ENCODE measurements at places on chromosomes 5 and 9. TPM values are rescaled to one million over a fixed set of nuclear protein-coding genes. Genes with fewer than 3 reads are reported as not detected.

The BTNL3 gene
- not detected for total RNA-seq

The MRPS30 gene
- total RNA-seq: 72.2 TPM

The LCN10 gene
- 8.3 TPM for total RNA-seq

The SLC6A7 gene
- total RNA-seq: 0.25 TPM

The CREB3 gene
- 35.1 TPM for total RNA-seq

DNA sequence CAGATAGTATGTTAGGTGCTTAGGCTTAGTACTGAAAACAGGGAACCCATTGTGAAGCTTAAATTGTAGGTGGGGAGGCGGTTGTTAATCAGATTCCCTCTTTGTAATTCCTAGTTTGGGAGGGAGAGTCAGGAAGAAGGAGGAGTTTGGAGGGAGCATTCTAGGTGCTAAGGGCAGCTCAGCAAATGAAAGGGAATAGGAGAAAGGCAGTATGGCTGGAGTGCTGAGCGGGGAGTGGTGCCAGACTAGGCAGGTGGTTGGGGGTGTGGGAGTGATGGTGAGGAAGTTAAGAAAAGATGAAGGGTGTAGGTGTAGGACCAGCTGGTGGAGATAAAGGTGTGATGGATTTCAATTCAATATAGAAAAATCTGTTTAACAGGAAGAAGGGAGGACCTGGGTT lies 11.1 kb upstream of the GARNL3 start:
- no peak for DNase-seq

DNA sequence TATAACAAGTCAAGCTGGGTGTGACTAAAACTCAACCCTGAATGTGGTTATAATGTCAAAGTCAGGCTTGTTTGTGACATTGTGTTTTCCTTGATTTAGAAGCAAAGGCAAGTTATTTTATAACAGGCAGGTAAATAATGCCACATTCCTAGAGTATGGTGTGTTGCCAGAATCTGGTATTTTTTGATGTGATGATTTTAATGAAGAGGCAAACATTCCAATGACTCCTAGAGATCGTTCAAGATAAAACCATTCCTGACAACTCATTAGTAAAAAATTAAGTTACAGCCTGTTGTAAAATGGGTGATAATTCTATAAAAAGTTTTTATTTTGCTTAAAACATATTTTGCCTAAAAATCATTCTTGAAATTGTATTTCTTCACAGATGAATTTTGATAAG lies 60.0 kb downstream of the RAB14 start:
- no peak for DNase-seq

DNA sequence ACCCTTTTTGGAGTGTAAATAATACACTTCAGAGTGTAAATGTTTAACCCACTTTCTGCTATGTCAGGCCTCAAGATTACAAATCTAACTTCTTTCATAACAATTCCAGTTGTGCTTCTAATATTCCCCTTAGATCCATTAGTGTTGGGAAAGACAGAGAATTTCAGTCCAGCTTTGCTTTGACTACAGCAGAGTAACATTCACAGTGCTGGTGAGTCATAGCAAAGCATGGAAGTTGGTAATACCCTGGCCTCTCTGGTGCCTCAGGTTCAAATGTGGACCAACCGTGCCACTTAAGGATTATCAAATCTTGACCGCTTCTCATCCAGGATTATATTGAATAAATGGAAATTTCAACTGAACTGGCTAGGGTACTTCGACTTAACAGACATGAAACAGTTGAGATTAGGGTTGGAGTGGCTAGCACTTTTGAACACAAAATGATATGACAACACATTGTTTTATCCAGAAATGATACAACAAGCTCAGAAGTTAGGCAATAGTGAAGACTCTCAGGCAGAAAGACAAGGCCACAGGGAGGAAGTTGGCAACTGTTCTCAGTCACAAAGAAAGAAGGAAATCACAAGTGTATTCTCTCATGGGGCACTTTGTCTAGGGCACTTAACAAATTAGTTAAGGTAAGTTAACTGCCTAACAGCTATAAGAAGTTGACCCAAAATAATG lies 24.4 kb upstream of the RASA1 start:
- DNase-seq: no peak

DNA sequence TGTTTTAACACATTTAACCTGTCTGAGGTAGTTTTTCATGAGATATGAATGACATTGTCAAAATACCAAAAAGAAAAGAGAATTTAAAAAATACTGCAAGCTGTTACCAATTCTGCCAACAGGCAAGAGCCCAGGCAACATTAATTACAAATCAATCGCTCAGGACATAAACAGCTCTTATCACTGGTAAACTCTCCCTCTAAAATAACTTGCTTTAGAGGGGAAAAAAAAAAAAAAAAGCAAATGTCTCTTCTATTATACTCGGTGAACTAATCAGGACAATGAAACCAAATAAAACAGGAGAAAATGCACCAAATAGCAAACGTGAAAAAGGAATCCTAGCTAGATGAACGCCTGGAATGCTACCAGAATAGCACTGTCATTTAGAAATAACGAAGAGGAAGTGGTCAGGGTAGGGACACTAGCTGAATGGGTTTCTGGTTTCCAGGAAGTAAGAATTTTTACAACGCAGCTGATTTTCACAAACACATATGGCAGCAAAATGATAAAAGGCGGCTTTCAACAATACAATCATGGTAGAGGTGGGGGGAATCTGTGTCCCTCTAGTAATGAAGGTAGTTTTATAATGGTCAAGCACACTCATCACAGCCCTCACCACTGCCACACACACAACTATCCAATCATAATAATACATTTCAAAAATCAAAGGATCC lies 94.9 kb downstream of the DENND1A start:
- DNase-seq: no peak

DNA sequence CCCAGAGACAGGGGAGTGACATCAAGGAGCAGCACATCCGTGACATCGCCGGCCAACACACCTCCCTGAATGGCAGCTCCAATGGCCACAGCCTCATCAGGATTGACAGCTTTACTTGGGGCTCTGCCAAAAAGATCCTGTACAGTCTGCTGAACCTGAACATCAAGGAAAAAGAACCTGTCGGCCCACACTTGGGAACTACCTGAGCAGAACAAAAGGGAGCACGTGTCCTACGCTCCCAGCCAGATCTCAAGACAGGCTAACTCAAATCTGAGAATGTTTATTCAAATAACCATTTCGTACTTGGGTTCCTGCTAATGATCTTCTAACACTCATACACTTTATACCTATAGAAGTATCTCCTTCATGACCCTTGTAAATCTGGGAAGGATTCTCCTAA lies 15.3 kb downstream of the HSPA9 start:
- no peak for DNase-seq

DNA sequence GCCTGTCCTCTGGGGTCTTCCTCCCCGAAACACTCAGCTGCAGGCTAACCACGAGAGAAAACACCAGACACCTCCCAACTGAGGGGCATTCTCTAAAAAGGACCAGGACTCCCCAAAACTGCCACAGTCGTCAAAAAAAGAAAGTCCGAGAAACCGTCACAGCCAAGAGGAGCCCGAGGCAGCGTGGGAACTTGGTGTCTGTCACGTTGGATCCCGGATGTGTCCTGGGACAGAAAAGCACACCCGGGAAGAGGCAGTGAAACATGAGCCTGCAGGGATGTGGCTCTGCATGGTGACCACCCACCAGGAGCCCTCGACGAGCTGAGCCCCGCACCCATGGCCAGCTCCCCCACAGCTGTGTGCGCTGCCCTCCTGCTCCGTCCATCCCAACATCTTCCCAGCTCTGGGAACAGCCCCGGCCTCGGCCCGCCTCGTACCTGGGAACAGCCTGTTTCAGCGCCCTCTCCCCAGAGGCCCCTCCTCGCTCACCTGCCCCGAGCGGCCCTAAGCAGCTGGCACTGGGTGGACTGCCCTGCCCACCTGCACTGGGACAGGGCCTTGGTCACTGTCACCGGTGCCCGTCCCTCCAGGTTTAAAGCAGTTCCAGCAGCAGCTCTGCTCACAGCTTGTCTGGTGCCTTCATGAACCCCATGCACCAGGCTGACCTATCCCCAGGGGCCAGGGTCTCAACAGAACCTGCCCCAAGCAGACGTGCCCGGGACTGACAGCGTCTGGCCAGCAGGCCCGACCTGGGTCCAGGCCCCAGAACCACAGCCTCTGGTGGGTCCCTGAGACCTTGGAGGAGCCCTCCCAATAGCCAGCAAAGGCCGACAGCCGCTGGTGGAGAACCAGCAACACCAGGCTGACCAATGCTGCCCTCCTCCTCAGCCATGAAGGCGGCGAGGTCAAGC lies 10.9 kb downstream of the SLC12A7 start:
- no peak for DNase-seq

Data from vagina (tissue), 2 donors.